ENCODE measurements at places on chromosomes 2 and 18. TPM values are rescaled to one million over a fixed set of nuclear protein-coding genes. Genes with fewer than 3 reads are reported as not detected.

Gene CXCR2
- polyA plus RNA-seq, result 1.5 TPM

DNA sequence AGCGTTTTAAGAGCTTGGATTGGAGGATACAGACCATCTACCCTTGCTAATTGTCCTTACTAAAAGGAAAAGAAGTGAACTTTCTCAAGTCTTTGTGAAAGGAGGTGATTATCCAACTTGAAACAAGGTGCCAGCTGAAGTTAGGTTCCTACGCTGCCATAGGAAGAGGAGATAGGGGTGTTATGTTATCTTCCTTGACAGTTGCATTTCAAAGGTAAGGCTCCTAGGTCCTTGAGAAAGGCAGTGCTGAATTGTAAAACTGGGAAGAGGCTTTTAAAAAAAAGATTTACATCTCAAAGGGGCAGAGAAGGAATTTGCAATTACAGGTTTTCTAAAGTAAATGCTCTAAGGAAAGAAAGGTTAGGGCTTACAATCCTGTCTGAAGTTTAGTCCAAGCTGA, 810.2 kb upstream of the LRATD1 start:
- DNase-seq, result no peak

- DNase-seq, result no peak
These were observed 46.6 kb downstream of the CDK15 start for GRCh38 chr2:201852878-201853415.

GRCh38 chr2:147636886-147637285, 207.9 kb upstream of the ACVR2A start:
- no peak for DNase-seq

Gene ARMC9
- 16.5 TPM for polyA plus RNA-seq

DNA sequence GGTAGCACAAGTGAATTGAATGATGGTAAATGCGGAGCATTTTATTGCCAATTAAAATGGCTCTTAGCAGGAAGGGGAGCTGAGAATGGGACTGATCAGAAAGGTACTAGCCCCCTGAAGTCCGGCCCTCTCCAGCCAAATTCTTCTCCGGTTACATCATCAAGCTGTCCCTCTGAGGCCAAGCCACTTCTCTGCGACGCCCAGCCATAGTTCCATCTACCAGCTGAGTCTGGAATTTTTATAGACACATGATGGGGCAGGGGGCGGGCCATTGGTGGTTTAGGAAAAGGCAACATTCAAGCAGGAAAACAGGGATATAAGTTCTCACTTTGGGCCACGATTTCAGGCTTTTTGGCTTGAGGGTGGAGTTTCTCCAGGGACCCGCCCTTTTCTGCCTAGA, 22.7 kb downstream of the RPRM start:
- no peak for DNase-seq

DNA sequence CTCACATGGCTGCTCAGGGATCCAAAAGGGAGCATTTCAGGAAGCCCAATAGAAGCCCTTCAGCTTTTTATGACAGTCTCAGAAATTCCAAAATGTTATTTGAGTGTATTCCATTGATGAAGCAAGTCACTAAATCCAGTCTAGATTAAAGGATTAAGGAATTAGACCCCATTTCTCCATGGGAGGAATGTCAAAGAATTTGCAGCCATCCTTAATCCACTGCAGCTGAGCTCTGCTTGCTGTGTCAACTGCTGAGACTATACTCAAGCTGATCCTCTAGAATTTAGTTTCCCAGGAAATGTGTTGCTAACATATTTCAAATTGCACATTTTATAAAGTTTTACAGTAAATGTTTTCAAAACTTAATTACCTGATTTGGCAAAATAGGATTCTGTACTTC, 28.4 kb upstream of the C2orf69 start:
- no peak for DNase-seq

GRCh38 chr2:226497146-226497909, 302.3 kb downstream of the IRS1 start:
- DNase-seq, result no peak

- DNase-seq, result no peak
These were observed 173.7 kb downstream of the HNMT start for GRCh38 chr2:138137949-138138348.

Gene ERFE
- 0.27 TPM for polyA plus RNA-seq

DNA sequence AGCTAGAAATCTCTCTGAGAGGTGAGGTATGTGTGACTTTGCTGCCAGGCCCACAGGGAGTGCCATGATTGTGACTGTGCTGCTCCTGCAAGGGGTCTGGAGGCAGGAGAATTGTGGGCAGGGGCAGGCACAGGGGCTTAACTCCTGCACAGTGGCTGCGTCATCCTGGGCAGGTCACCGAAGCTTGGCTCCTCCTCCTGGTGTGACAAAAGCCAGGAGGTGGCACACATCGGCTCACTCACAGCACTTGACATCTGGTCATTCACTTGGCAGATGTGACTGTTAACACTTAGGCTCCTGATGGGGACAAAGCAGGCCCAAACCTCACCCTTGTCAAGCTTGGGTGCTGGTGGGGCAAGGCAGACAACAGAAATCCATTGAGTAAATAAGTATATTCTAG, 36.4 kb upstream of the GLI2 start:
- DNase-seq, result no peak

- DNase-seq, result no peak
These were observed 298.4 kb upstream of the ZNF521 start for GRCh38 chr18:25650201-25650941.

DNA sequence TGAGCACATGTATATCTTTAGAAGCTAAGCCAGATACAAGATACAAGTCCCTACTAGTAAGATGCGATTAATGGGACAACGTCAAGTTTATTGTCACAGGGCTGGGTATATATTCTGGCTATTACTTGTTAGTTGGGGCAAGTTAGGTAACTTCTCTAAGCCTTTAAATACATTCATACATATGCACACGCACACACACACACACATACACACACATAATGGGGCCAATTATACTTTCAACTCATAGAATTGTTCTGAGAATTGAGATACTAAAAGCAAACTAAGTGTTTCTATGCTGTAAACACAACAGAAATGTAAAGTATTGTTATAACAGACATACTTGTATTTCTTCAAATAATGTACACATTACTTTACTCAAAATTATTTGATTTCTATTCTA, 116.1 kb downstream of the BCL2 start:
- DNase-seq, result no peak
